ENCODE measurements at places on chromosomes 2 and 18. TPM values are rescaled to one million over a fixed set of nuclear protein-coding genes. Genes with fewer than 3 reads are reported as not detected.
A peak's percentile ranks its signal among the peaks of the same experiment; 100 is the strongest.

ITGA4 gene
- 26.3 TPM for polyA plus RNA-seq

NYAP2 gene
- polyA plus RNA-seq = not detected

ADNP2 gene
- polyA plus RNA-seq = 3.5 TPM

- DNase-seq = peak; percentile 65
These were observed 9.0 kb upstream of the ATRAID start for GRCh38 chr2:27202854-27203253.

GRCh38 chr2:194380011-194380410 lies 1277.0 kb upstream of the SLC39A10 start:
- no peak for DNase-seq

DNA sequence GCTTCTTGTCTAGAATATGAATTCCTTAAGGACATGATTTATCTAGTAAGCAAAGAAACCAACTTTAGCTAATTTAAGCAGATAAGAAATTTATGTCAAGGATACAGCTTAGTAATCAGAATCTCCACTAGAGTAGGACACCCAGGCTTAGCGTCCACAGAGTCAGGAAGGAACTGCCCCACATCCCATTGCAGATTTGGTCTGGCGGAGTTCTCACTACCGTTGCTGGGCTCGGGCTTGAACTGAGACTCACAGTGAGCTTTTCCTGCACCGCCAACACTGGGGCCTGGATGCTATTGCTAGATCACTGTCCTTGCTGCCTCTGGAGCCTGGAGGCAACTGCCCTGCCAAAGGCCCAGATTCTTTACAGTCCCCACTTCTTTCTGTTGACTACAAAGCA lies 68.1 kb downstream of the SMAD4 start:
- no peak for DNase-seq

DNA sequence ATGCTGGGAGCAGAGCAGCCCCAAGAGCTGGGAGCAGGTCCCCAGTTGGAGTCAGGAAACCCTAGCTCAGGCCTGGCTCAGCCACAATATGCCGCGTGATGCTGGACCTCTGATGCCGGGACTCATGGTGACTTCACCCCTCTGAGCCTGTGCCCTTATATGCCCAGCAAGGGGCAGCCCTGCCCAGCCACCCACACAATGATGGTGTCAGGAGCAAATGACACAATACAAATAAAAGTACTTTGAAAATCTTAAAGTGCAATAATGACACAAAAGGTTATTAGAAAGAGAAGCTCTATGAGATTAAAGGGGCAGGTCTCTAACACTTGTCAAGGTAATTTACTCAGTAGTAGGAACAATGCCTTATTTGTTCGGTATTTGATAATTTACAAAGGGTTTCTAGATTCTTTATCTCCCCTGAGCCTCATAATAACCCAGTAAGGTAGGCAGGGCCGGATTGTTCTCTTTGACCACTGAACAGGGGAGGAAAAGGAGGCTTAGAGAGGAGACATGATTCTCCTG lies 18.3 kb upstream of the KIF3C start:
- peak; percentile 72 for DNase-seq

DNA sequence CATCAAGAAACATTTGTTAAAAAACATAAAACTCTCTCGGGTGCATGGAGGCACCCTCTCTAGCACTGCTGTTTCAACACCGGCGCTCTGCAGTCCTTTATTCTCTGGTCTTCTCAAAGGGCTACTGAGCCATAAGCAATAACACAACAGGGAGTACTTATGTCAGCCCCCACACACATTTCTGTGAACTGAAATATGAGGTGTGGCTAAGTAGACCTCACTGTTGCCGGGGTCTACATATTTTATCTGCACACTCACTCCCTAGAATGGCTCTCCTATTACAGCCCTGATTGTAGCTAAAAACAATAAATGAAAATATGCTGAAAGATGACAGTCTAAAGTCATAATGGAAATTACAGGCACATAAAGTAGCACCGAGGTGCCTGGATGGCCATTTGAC lies 235.1 kb downstream of the GRB14 start:
- DNase-seq = no peak

DNA sequence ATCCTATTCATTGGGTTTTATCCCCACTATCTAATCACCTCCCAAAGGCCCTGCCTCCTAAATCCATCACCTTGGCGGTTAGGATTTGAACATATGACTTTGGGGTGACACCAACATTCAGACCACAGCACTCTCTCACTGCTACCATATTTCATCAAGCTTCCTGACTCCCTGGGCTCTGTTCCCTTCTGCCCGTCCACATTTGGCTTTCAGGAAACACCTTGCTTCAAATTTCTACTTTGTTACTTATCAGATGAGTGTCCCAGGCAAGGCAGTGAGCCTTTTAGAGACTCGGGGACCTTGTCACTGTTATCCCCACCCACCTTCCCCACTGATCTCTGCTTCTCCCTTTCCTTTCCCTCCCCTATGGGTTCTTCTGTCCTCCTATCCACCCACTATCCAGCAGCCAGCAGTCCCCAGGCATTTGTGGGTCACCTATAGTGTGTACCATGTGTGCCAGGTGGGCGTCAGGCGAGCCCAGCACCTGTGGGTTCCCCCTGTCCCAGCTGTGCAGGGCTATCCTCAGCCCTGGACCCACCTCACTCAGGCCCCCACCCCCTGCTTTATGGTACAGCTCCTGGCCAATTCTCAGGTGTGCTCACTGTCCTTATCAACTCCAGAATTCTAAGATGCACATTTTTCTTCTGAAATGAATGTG lies 230.9 kb downstream of the LOXHD1 start:
- DNase-seq = no peak

DNA sequence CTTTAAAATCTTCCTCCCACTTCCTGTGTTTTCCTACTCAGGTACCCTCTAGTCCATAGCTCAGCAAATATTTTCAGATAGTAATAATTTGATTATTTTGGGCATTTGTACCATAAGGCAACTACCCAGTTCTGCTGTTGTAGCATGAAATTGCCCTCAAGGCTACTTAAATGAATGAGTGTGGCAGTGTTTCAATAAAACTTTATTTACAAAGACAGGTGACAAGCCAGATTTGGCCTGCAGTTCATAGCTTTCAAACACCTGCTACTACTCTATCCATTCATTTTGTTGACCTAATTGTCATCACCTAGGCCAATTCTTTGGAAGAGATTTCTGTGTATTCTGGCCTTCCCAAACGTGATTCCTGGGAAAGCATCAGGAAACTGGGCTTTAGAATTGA lies 28.9 kb downstream of the NYAP2 start:
- no peak for DNase-seq

GRCh38 chr2:206713746-206714145 lies 4.5 kb downstream of the DYTN start:
- DNase-seq = no peak
